ENCODE measurements at places on chromosomes 4 and X.

GRCh38 chrX:147322496-147322895, 508.0 kb upstream of the CXorf51A start:
- DNase-seq: no peak

- no peak for DNase-seq
Observed at GRCh38 chrX:54495814-54496516, at the start of gene FGD1. Gene FGD1 (minus strand): TSS chrX:54496234. CDS start chrX:54495432, 802 bp downstream.

DNA sequence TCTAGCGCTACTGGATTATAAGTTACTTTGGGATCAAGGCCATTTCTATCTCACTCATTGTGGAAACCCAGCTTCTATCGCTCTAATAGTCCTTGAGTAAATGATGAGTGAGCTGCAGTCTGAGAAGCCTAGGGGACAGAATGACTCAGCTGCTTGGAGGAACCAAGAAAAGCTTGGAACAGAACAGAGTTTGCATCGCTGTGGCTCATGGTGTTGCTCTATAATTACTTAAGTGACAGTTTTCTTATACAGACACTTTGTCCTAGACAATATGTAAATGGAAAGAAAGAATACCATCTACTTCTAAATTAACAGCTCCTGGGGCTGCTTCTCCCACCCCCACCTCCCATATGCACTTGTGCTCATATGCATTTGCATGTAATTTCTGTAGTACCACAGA, 156.9 kb downstream of the SLIT2 start:
- DNase-seq: no peak

GRCh38 chrX:108186811-108187210, 95.2 kb downstream of the ATG4A start:
- DNase-seq: no peak

DNA sequence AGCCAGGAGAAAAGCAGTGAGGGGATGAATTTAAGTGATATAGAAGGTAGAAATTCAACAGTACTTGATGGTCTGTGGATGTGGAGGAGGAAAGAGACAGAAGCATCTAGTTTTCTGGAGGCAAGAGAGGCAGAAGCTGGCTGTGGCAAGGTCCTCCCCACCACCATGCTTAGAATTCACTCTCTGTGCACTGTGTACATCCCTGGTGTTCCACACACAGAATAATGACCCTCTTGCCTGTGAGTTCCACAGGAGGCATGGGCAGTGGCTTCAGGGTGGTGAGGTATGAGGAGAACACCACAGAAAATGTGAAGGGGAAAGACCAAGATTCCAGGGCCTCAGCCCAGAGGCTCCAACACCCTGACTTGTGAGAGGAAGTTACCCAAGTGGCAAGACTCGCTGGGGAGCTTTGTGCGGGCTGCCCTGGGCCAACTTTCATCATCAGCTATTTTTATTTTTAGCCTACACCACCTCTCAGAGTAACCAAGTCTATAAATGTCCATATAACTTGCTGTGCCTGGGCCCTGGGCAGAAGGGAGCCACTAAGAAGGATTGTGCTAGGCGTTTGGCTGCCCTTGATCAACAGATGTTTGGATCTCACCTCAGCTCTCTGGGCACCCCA, 7.8 kb upstream of the INTS6L start:
- no peak for DNase-seq

All from left lung (tissue), 14 donors.